Stimulated activated CD8-positive, alpha-beta memory T cell treated with anti-CD3 and anti-CD28 coated beads, Interleukin-4, amount 100 ng/mL, for 1 hour (primary cell): ENCODE measurements at places on chromosomes 1 and 21.

DNA sequence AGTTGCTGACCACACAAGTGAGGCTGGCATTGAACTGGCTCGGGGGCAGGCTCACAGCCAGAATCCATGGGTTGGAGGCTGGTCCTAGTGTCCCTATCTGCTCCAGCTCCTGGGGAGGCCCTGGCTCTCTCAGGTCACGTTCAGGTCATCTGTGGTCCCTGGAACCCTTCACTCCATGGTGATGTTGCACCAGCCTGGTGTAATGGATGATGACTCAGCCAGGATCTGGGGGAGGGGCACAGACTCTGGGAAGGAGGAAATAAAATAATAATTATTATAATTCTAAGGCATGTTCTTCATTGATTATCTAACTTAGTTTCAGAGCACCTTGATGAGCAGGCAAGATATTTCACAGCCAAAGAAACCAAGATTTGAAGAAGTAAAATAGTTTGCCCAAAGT is 26.6 kb upstream of the FCRL4 start:
- no peak for DNase-seq

GRCh38 chr1:241688940-241689368 is 36.9 kb downstream of the WDR64 start:
- DNase-seq, result no peak

GRCh38 chr1:103514920-103515503 is 10.5 kb upstream of the RNPC3 start:
- DNase-seq, result no peak

DNA sequence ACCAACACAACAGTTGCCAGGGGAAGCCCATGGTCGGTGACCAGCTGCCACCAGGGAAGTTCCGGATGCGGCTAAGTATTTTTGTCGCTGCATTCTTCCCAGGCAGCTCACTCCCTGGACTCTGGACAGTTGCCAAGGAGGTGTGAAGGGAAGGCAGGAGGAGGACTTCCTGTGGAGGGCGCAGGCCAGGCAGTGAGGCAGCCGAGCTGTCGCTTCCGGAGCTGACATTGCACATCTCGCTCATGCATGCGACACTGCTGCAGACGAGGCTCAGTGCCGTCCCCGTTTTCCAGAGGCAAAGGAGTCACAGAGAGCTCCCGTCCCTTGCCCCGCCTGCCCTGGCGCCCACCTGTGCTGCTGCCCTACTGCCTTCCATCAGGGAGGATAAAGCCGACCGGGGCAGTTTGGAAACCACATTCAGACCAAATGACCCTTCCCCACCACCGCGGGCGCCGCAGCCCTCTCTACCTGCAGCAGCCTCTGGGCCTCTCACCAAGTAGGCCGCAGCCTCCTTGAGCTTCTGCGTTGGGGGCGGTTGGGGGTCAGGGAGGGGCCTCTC is 81.4 kb downstream of the NENF start:
- no peak for DNase-seq
